Fibroblast of mammary gland (primary cell): ENCODE measurements at places on chromosomes 7 and 10.

DNA sequence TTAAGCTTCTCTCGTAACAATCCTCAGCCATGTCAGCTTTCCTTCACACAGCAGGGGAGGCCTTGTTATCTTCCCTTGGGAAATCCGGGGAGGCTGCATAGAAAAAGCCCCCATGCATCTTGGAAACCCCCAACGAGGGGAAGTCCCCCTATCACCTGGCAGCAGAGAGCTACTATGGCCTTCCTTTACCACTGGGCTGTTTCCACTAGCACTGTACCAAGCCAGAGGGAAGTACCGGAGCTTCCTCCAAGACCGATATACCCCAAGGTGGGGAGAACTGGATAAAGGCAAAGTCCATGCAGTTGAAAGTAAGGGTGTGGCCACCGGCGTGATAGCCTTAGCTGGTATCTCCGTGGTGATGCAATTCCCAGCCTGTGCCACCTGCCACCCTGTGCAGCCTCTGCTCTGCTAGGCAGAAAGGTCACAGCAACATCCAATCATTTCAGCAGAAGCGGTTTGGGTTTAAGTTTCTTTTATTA lies 4.4 kb upstream of the CLIP2 start:
- no peak for DNase-seq

- no peak for DNase-seq
Measured at GRCh38 chr7:80968606-80969005, 49.8 kb upstream of the SEMA3C start.

DNA sequence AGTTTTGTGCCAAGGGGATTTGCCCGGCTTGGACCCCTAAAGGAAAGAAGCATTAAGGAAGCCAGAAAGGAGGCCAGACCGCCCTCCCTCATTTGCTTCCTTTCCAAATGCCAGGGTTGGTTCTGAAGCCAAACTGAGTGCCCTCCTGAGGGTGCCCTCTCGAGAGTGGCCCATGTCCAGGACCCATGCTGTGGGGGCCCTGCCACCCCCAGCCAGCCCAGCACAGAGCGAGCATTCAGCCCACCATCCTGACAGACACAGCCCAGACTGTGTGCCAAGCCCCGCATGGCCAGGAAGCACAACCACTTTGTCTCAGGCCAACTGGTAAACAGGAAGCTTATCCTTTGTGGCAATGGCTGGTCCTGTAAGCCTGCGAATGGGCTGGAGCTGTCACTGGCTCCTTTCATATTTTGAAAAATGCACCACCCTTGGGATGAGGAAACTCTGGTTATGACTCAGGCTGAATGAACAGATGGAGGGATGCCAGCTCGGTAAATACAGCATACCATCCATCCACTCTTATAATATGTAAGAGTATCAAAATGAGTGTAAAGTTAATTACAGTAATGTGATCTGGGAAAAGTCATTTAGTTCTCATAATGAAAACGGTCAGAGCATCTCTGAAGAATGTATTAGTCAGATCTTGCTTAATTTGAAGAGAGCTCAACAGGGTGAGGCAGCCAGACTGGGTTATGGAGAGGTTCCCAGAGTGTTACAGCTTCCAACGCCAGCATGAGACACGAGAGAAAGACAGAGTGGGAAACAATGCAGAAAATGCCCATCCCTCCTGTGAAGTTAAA lies 65.0 kb downstream of the STK17A start:
- DNase-seq: peak; percentile 100

GRCh38 chr10:112308125-112308502 lies 24.9 kb downstream of the TECTB start:
- no peak for DNase-seq

DNA sequence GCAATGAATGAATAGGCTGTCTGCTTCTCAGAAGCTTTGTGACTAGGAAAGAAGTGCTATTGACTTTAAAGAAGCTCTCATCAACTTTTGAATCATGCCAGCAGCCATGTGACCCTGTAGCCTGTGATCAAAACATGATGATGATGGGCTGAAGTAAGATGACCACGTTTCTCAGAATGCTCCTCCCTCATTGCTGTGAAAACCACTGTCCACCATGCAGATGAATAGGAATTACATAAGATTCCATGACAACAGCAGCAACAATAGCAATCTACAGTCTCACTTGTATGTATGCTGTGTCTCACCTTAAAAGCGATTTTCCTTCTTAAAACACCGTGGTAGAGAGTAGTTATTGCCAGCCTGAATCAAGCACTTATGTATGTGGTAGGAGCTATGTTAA lies 228.4 kb downstream of the TRIL start:
- DNase-seq: peak; percentile 64
